ENCODE measurements at places on chromosomes 1 and 21.

- DNase-seq = no peak
Measured at GRCh38 chr1:186518395-186518794, 57.5 kb upstream of the PDC start.

- DNase-seq = no peak
Measured at GRCh38 chr21:41037936-41038335, 130.0 kb upstream of the BACE2 start.

DNA sequence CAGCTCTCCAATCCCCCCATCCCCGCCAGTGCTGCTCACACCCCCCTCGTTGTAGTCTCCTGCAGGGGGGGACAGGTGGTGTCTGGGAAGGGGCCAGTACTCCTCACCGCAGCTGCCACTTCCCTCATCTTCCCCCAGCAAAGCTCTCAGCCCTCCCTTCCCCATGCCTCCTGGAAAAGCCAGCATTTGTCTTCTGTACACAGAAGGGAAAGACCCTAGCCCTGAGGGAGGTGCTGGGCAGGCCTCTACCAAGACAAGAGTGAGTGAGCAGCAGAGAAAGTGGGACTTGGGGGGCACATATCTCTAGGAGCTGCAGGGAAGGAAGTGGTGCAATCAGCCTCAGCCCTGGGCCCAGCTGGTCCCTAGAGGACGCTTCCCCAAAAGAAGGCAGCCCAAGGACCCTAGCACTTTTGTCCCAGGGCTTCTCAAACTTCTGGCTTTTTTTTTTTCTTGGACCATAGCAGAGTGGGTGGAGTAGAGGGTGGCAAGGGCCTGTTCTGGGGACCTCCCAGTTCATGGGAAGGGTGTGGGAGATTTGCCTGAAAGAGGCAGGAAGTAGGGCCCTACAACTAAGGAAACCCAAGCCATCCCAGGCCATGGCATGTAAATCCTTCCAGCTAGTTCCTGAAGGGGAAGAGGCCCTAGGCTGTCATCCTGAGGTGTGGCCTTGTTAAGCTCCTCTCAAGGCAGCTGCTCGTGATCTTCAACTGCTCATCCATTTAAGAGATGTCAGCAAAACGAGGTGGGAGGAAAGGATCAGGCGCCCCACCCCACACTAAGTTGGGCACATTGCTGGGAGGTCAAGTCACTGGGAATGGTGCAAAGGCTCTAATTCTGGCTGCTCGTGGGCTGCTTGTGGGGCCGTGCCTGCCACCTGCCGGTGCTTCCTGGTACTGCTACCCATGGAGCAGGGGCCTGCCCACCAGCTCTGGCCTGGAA, 12.6 kb downstream of the ZC3H12A start:
- peak; percentile 54 for DNase-seq

- DNase-seq = no peak
Measured at GRCh38 chr1:78029793-78030192, 16.0 kb upstream of the GIPC2 start.

GRCh38 chr1:33576821-33577599, 104.6 kb downstream of the ZSCAN20 start:
- DNase-seq = no peak

DNA sequence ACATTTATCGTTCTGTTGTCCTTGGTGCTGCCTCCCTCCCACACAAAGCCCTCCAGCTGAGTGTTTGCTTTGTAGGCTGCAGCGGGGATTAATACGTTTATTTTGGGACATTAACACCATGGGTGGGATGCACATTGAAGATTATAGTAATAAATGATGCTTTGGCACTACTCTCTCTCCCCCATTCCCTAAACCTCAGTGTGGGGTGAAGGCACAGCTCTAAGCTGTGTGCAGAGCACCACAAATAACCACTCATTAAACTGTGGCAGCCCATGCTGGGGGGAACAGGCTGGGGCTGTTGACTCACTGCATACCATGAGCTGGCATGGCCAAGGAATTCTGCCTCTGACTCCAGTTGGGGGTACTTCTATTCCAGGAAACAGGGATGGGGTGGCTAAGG, 7.7 kb downstream of the PCP4L1 start:
- no peak for DNase-seq

Data from stimulated activated naive B cell treated with anti-CD40 and anti-IgM and Interleukin-4, amounts not matched to agents 10 μg/mL and 1 μg/mL and 100 μg/mL, for 72 hours (primary cell).